Activated naive CD8-positive, alpha-beta T cell treated with anti-CD3 and anti-CD28 coated beads, Interleukin-2, amount 10 ng/mL, durations not matched to agents 7 days and 5 days (primary cell): ENCODE measurements at places on chromosomes 13 and 19. TPM values are rescaled to one million over a fixed set of nuclear protein-coding genes. Genes with fewer than 3 reads are reported as not detected.

Gene ZNF700
- 26.1 TPM for total RNA-seq

Gene ZNF382
- total RNA-seq: 16.2 TPM

Gene CYP4F8
- total RNA-seq: not detected

Gene CEACAM8
- total RNA-seq: not detected

DNA sequence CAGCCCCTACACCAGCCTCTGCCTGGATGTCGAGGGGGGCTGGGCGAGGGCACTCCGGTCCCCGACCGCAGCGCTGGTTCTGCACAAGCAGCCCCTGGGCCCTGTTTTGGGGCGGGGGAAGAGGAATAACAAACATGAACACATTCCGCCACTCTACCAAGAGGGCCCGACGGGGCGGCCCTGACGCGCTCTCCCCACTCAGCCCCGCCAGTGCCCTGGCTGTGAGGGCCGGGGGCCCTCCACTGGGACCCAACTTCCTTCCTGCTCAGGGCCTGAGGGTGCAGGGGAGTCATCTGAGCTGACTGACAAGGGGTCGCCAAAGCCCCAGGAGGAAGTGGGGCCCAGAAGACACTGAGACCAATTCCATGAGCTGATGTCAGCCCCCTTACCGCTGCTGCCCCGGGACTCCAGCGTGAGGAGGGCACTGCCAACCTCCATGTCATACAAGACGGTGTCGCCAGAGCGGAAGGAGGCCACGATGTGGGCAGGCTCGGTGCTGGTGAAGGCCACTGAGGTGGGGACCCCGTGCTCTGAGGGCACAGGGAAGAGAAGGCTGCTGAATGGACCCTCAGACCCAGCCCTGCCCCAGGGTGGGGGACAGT, 5.6 kb upstream of the PRKD2 start:
- no peak for DNase-seq
- peaks cover 39% of the 10 kb centered on the region for H3K4me1 ChIP-seq
- peaks cover 22% of the 10 kb centered on the region for H3K36me3 ChIP-seq
- peak overlapping the region; percentile 77 for H3K27ac ChIP-seq

DNA sequence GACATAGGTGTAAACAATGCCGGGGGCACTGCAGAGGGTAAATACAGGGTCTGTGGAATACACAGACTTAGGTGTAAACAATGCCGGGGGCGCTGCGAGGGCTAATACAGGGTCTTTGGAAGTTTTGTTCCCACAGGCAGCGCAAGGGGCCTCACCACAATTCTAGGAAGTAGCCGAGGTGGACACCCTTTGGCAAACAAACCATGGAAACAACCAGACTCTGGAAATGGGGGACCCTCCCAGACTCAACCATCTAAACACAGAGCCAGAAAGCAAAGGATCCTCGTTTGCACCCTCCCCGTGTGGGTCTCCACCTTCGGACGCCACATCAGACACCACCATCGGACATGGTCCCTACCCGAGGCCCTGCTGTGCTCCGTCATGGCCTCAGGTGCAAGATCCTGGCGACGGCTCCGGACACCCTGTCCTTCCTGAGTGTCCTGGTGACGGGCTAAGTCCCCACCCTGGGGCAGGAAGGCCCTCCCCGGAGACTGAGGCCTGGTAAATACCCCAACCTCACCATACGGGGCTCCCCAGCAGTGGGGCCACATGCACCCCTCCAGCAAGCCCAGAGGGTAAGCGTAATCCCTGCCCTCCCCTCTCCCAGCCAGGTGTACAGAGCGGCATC, 16.7 kb upstream of the PLPP2 start:
- H3K4me1 ChIP-seq: no peaks in the 10 kb centered on the region
- H3K27ac ChIP-seq: no peak overlapping the region
- H3K4me3 ChIP-seq: no peak overlapping the region
- peaks cover 11% of the 10 kb centered on the region for H3K36me3 ChIP-seq

DNA sequence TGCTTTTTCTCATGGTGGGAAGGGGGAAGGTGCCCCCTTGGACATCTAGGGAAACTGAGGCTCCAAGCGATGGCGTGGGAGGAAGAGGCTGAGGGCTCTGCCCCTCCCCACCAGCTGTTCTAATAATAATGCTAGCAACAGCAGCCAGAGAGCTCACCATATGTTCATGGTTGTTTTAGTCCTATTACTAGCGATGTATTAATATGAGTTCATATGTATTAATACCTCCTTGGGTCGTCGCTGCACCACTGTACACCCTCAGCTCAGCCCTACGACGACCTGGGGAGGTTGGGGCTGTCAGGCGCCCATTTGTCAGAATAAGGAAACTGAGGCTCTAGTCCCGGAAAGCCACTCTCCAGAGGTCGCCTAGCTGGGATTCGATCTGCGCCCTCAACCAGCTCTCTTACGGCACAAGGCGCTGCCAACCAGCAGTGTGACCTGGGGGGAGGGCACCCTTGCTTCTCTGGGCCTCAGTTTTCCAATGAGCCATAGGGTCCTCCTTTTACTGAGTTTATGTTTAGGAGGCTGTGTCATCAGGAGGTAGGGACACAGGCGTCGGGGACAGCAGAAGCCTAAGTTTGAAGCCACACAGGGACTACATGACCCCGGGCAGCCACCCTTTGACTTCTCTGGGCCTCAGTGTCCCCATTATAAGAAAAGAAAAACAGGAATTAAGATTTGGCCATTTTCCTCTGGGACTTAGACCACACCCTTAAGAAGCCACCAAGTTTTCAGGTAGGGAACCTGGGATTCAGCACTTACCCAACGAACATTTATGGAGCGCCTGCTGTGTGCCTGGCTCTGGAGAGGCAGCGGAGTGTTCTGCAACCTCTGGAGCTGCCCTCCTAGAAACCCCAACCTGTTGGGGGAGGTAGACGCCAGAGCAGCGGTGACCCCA, 664 bp downstream of the MAST3 start:
- peak overlapping the region; percentile 61 for H3K27ac ChIP-seq
- H3K36me3 ChIP-seq: no peaks in the 10 kb centered on the region
- peaks cover 20% of the 10 kb centered on the region for H3K4me1 ChIP-seq
- no peak for DNase-seq

- H3K27me3 ChIP-seq: peaks cover 8% of the 10 kb centered on the region
- no peaks in the 10 kb centered on the region for H3K36me3 ChIP-seq
- DNase-seq: no peak
- H3K27ac ChIP-seq: no peak overlapping the region
Measured at GRCh38 chr19:48862827-48863226, 5.6 kb downstream of the PLEKHA4 start.

DNA sequence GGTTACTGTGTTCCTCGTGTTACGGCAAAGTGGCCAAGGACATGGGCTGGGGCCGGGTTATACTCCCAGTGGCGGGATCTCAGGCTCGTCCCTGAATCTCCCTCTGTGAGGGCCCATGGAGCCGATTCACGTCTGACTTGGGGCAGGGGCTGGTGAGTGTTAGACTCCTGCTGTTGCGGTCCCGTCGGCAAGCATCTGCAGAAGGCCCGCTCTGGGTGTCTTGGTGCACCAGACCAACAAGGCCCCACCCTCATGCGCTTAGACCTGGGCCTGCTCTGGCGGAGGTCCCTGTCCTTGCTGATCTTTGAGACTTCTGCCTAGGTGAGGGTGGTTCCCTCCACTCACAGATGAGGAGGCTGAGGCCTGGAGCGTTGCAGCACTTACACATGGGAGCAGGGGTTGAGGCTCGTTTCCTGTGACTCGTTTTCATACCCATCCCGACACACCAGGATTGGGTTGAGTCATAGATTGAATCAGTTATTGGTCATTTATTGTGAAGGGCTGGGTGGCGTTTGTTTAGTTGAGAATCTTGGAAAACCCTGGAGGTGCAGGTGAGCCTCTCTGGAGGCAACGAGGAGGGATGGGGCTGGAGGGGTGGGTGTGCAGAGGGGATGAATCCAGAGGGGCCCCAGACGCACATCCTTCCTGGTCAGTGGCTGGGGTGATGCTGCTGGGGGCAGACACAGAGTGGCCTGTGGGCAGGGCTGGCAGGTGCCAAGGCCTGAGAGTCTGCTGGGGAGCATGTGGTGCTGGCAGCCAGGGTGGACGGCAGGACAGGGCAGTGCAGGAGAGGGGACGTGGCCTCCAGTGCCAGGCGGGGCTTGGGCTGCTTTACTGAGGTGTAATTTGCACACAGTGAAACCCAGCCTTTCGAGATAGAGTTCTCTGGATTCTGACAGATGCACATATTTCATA, 4.6 kb downstream of the EPN1 start:
- H3K27ac ChIP-seq: no peak overlapping the region
- peaks cover 27% of the 10 kb centered on the region for H3K4me1 ChIP-seq
- H3K36me3 ChIP-seq: peaks cover 10% of the 10 kb centered on the region
- no peak for DNase-seq

GRCh38 chr13:48775285-48775684, 121.6 kb downstream of the CYSLTR2 start:
- H3K27me3 ChIP-seq: peaks cover 15% of the 10 kb centered on the region
- DNase-seq: no peak
- H3K4me3 ChIP-seq: no peak overlapping the region
- no peak overlapping the region for H3K27ac ChIP-seq

DNA sequence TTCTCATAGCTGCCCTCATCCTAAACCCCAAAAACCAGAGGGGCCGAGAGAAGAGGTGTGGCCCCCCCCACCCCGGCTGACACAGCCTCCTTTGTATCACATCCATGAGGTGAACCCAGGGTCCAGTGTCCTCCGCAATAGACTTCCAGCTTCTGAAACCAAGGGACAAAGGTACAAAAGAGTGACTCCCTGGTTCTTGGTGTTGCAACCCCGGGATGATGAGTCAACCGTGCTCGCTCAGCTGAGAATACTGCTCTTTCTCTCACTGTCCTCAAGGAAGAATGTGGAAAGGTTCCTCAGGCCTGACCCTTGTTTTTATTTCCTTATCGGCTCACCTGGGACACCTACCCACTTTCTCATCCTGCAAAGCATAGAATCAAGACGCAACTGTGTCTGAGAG, 5.5 kb downstream of the SLC15A1 start:
- no peak overlapping the region for H3K27ac ChIP-seq
- no peaks in the 10 kb centered on the region for H3K4me1 ChIP-seq
- DNase-seq: no peak
- peaks cover 27% of the 10 kb centered on the region for H3K27me3 ChIP-seq
- no peak overlapping the region for H3K4me3 ChIP-seq
- no peaks in the 10 kb centered on the region for H3K36me3 ChIP-seq

GRCh38 chr13:82934000-82934399, 948.3 kb downstream of the SLITRK1 start:
- no peak for DNase-seq
- H3K27me3 ChIP-seq: no peaks in the 10 kb centered on the region
- no peaks in the 10 kb centered on the region for H3K36me3 ChIP-seq
- no peaks in the 10 kb centered on the region for H3K4me1 ChIP-seq

GRCh38 chr13:22189176-22190048, 518.5 kb downstream of the FGF9 start:
- no peaks in the 10 kb centered on the region for H3K27me3 ChIP-seq
- H3K27ac ChIP-seq: no peak overlapping the region
- H3K36me3 ChIP-seq: no peaks in the 10 kb centered on the region
- no peak overlapping the region for H3K4me3 ChIP-seq

DNA sequence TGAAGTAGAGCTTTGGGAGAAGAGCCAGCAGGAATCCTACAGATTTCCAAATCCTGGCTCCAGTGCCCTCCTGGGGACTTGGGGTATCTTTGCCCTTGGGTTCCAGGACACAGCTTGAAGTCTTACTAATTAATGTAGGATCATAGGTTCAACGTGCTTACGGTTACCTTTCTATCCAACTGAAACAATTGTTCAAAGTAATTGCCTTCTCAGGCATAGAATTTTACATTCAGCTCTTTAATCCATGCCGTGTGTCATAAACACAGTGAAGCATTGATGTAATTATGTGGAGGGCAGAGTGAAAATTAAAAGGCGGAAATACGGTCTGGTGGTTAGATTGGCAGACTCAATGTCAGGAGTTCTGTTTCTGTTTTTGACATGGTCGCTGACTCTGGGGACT, 170.4 kb downstream of the COG6 start:
- DNase-seq: no peak
- H3K36me3 ChIP-seq: peaks cover 7% of the 10 kb centered on the region
- no peak overlapping the region for H3K27ac ChIP-seq
- peaks cover 20% of the 10 kb centered on the region for H3K4me1 ChIP-seq
- H3K27me3 ChIP-seq: peaks cover 4% of the 10 kb centered on the region
